Activated gamma-delta T cell treated with Interleukin-2 at 50 U/mL for 16 hours (primary cell): ENCODE measurements at places on chromosomes 1 and 21.
A peak's percentile ranks its signal among the peaks of the same experiment; 100 is the strongest.

DNA sequence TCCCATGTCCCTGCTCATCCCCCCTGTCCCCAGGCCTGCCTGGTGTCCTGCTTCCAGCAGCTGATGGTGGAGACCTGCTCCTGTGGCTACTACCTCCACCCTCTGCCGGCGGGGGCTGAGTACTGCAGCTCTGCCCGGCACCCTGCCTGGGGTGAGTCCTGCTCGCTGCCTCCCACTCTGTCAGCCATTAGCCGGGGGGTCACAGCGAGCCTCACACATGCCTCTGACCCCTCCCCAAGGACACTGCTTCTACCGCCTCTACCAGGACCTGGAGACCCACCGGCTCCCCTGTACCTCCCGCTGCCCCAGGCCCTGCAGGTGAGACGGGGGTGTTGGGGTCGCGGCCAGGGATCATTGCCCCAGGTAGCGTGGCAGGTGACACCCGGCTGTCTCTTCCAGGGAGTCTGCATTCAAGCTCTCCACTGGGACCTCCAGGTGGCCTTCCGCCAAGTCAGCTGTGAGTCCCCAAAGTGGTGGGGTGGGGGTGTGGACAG, 10.0 kb downstream of the SCNN1D start:
- peak; percentile 44 for DNase-seq

GRCh38 chr1:228152097-228152917, 2.6 kb downstream of the GJC2 start:
- DNase-seq = no peak

GRCh38 chr1:109894823-109895719, 15.6 kb upstream of the CSF1 start:
- no peak for DNase-seq

DNA sequence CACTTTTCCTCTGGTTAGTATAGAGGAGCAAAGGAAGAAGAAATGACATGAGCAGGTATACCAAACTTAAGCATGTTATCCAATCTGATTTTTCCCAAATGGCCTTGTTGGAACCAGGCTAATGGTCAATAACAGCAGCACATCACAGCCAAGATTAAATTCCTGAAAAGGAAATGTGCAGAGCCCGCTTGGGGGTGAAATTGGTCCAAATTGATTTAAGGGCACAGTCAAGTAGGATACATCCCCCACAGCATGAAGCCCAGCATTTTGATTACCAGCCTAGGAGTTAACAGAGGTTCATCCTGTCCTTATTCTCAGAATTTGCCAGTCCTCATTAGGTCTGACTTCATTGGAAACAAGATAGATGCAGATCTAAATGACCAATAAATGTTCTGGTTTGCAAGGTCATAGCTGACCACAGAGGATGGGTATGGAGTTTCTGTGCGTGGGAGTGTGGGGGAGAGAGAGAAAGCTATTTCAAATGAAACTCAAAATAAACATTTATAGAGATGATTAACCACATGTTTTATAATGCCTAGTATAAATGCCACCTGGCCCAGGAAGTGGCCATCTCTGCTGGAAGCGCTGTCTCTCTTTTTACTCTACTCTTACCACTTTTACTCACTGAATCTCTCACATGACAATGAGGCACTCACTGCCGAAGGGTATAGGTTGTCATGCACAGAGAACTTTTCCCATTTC, 38.7 kb downstream of the RGS5 start:
- DNase-seq = no peak

DNA sequence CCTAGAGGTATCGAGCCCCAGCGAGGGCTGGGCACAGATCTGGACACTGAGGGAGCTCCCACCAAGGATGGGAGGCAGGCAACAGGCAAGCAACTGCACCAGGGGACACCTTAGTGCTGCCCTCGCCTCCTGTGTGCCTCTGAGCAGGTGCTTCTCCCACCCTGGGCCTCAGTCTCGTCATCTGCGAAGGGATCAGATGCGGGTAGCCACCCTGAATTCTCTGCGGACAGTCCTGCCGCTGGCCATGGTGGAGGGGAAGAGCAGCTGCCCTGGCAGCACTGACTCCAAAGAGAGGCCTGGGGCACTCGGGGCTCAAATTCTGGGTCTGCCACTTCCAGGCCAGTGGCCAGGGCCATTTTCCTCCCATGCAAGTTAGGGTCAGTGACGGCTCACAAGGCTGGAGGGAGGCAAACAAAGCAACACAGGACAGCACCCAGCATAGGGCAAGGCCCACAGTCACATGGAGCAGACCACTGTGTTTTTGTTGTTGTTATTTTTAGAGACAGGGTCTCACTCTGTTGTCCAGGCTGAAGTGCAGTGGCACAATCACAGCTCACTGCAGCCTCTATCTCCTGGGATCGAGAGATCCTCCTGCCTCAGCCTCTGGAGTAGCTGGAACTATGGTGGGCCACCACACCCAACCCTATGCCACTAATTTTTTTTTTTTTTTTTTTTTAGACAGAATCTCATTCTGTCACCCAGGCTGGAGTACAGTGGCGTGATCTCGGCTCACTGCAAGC, 7.1 kb upstream of the SDC3 start:
- DNase-seq = no peak

DNA sequence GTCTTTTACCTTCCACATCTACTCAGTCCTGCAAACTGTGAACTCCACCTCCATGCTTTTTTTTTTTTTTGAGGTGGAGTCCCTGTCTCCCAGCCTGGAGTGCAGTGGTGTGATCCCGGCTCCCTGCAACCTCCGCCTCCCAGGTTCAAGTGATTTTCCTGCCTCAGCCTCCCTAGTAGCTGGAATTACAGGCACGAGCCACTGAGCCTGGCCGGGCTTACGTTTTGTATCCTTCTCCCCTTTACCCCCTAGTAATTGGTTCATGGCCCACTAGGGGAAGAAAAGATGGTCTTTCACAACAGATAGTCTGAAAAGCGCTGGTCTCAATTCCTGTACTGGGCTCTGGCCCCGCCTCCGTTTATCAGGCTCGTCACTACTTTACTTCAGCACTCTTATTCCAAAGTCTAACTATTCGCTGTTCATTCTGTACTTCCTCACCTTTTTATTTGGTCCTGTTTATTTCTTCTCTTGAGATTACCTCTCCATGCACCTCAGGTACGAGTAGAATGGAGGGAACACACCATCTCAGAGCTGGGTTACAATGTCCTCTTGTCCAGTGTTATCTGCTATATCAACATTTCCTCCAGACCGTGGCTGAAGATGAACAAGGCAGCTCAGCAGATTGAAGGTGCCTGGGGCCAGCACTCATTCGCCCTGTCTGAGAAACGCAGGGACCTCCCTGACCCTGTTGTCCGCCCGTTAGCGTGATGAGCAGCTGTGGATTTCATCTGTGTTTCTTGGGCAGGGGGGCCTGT, 16.2 kb downstream of the CNST start:
- no peak for DNase-seq

- DNase-seq = no peak
Measured at GRCh38 chr1:185491604-185492003, 174.6 kb upstream of the IVNS1ABP start.

- DNase-seq = peak; percentile 45
Measured at GRCh38 chr1:24416666-24417391, 1.2 kb downstream of the NIPAL3 start.

DNA sequence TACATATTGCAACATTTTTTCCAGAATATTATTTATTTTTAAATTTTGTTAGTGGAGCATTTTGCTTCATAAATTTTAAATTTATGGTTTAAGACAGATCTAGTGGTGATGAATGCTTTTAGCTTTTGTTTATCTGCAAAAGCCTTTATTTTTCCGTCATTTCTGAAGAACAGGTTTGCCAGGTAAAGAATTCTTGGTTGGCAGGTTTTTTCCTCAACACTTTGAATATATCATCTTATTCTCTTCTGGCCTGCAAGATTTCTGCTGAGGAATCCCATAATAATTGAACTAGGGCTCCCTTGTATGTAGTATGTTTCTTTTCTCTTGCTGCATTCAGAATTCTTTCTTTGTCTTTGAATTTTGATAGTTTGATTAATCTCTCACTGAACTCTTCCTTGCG, 50.8 kb upstream of the SAMD13 start:
- DNase-seq = no peak

DNA sequence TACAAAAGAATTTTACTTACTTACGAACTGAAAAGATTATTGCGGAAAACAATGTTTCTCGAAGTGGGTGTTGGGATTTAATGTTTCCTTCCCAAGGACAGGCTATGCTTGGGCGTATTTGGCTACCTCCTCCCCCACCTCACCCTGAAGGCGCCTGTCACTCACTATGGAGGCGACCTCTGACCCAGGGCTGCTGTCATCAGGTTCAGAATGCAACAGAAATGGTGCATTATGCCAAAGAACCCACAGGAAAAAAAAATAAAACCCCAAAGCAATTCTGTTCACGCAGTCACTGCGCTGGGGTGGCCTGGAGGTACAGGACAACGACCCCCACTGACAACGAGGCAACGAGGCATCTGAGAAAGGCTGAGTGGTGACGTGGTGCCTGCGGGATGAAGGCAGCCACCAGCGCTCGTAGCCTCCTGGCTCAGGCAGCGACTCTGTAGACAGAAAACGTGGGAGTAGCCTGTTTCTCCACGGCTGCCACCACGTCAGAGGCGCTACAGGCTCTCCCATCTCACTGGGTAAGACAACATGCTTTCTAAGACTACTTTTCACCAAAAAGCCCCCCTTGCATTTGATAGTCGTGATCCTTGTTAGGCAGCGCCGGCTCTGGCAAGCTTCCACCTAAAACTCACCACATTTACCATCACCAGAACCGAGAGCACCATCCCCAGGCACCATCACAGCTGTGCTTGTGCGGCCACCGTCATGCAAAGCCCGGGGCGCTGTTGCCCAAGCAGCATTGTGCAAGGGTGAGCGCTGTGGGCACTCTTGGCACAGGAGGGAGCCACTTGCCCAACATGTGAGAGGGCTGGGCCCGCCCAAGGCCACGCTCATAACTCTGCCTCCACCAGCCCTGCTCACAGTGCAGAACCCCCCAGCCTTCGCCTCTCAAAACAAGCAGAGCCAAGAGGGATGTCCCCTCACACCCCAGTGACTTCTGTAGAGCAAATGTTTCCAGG, 14.3 kb downstream of the NADK start:
- DNase-seq = no peak

DNA sequence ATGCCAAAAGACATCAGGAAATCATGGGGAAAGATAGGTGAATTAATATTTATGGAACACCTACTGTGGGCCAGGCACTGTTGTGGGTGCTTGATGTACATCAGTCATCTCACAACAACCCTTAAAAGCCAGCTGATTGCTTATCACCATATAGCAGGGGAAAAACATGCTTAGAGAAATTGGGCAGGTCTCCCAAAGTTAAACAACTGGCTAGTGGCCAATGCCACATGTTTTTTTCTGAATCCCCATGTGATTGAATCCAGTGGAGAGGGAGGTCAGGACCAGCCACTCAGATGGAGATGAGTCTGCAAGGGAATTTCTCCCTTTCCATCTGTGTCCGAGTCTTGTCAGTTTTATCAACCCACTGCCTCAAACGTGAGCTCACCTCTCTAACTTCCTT, 33.5 kb downstream of the UTP25 start:
- DNase-seq = no peak

DNA sequence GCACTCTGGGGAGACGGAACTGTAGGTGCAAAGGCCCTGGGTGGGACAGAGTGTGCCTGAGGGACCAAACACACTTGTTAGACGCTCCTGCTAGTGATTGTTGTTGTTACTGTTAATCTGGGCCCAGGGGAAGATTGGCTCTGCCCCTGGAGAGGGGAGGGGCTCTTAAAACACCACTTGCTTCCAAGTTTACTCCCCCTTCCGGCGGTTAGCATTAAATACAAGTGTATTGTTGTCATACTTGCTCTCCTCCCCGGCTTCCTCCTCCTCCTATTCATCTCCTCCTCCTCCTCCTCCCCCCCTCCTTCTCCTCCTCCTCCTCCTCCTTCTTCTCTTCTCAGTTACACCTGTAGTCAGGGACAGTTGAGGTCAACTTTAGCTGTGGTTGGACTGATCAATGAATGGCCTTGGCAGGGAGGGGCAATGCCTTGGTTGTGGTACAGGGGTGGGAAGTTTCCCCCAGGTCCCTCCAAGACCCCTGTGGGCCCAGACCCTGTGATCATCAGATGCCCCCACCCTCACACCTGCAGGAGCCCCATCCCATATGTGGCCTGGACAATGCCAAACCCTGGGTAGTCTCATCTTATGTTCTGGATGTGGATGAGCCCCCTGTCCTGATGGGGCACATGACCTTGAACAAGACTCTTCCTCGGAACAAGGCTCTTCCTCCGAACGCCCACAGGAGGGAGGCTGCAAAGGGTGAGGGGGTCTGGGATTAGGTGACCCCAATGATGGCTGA, 217.3 kb downstream of the PTPRU start:
- DNase-seq = no peak

DNA sequence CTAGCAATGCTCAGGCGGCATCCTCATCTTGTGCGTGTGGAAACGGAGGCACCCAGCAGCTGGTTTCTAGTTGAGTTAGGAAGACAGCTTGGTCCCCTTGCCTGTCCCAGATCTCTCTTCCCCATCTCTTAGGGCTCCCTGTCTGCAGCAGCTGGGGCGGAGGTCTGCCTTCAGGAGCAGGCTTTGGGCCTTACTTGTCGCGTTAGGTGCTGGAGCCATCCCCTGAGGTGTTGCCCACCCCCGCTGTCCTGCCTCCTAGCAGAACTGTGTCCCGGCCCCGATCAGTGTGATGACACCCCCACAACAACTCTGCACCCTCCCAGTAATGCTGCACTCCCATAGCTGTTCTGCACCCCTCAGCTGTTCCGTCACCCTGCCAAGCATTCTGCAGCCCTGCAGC, 40.7 kb downstream of the UMODL1 start:
- DNase-seq = no peak

DNA sequence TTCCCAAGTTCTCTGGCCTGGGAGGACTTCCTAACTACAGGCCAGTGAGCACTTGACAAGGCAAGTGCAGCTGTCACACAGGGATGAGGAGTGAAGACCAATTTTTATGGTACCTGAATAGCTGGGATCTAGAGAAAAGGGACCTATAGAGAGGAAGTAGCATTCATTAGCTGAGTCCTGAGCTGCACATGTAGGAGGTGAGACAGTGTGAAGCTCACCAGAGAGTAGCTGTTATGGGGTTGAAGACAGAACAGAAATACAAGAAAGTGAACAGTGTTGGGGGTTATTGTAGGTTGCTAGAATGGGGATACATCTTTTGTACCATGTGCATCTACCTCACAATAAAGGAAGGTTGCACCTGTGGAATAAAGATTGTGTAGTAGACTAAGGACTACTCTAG, 37.7 kb upstream of the PYHIN1 start:
- DNase-seq = no peak

DNA sequence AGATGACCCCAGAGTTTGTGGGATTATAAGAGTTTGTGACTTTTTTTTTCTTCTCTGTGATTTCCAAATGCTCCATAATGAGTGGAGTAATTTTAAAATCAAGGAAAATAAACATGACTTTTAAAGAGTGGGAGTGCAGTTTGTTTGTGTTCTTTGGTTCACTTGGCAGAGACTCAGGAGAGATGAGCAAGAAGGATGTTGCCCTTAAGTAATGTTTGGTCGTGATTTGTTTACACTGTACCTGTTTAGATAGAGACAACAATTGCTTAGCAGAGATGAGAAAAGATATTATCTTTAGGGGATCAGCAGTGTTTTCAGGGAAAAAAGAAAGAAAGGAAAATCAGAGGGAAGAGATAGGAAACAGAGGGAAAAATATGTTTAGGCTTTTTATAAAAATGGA, 170.8 kb downstream of the ADSS2 start:
- no peak for DNase-seq
